CD4-positive, alpha-beta T cell treated with Interleukin-1 beta for 1 hour (primary cell): ENCODE measurements at places on chromosomes 12 and 14.

- DNase-seq: no peak
Observed at GRCh38 chr14:79475887-79476532, 735.3 kb downstream of the DIO2 start.

GRCh38 chr14:35158951-35159653, 36.8 kb downstream of the PRORP start:
- no peak for DNase-seq

DNA sequence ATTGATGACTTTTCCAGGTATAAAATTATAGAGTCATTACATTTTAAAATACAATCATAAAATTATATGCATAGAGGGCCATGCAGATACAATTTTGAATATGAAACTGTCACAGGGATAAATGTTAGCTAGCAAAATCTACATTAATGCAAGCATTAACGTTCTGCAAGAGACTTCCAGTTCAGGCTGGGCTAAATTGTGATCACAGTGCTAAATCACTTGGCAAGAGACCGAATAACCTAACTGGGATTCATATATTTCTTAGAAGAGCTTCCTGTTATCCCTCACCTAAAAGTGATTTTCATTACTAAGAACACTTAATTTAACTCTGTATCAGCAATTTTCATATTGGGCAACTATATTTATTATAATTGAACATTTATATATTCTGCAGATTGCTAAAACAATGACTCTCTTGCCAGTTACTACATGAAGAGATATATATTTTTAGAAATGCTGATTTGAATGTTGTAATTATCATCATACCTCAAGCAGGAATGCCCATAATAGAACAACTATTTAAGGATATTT, 83.2 kb downstream of the MGAT4C start:
- DNase-seq: no peak

DNA sequence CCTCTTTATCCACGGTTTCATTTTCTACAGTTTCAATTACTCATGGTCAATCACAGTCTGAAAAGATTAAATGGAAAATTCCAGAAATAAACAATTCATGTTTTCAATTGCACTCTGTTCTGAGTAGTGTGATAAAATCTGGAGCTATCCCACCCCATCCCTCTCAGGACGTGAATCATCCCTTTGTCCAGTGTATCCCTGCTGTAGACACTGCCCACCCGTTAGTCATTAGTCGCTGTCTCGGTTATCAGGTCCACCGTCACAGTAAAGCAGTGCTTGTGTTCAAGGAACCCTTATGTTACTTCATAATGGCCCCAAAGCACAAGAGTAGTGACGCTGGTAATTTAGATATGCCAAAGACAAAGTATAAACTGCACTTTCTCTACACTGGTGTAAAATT, 141.0 kb upstream of the LMNTD1 start:
- no peak for DNase-seq

DNA sequence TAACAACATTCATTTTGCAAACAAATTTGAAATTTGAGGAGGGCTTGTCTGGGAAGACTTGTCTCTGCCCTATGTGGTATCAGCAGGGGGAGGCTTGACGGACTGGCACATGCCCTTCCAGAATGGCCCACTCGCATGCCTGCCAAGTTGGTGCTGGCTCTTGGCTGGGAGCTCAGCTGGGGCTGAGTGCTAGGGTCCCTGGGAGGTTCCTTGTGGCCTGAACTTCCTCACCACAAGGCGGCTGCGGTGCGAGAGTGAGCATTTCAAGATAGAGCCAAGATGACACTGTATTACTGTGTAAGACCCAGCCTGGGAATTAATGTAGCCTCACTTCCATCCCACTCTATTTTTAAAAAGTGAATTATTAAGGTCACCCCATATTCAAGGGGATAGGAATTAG, 271.6 kb upstream of the PLEKHG7 start:
- peak; percentile 56 for DNase-seq

- DNase-seq: peak; percentile 62
Observed at GRCh38 chr12:52121824-52122539, 42.5 kb downstream of the SMIM41 start.

DNA sequence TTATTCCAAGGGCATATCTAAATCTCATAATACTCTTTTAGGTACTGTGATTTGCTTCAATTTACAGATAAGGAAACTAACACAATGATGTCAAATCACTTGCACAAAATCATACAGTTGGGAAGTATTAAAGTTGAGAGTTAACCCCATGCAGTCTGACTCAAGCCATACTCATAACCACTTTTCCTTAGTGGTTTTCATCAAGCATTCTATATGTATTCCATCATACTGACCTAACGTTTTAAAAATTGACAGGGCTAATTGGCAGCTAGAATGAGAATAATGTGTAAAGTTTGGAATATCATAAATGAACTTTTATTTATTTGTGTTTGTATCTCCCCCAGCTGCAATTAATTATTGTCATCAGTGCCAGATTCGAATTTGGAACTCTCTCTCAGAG, 20.9 kb downstream of the PUS7L start:
- no peak for DNase-seq

DNA sequence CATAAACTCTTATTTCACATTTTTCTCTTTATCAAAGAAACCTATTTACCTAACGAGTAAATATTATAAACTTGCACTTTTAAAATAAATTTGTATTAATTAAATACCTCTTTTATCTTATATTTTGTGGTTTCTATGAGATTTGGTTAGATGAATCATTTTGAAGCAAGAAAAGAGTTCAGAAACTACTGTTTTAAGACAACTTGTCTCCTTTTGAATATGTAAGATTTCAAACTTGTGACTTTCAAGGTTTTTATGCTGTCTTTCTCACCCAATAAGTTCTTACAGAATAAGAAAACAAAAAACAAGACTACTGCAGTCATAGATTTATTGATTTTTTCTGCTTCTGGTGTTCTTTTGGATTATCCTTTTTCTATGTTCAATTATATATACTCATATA, 339.0 kb downstream of the SNAPC1 start:
- no peak for DNase-seq

GRCh38 chr12:2284321-2284813, 231.6 kb downstream of the CACNA1C start:
- DNase-seq: no peak

DNA sequence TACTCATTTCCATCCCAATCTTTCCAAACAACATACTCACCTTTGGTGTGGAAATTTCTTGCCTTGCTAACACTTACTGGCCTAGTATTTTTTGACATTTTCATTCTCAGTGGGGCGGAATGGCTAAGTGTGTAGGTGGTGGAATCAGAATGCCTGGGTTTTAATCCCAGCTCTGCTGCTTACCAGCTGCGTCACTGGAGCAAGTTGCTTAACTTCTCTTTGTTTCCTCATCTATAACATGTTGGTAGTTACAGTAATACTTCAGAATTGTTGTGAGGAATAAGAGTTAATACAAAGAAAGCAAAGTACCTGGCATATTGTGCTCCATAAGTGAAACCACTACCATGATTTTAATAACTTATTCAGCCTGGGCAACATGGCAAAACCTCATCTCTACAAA, 3.0 kb upstream of the FAM177A1 start:
- DNase-seq: no peak

DNA sequence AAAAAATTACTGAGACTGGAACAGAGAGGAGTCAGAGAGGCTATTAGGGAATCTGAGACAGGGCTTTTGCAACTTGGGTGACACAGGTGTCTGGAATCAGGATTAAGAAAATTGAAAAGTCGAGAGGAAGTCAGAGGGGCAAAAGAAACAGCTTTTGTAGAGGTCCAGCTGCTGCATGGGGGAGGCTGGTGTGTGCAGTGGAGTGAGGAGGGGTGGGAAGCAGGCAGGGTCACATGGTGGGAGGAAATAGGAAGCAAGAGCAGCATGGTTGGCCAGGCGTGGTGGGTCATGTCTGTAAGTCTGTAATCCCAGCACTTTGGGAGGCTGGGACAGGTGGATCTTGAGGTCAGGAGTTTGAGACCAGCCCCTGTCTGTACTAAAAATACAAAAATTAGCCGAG, 69.7 kb upstream of the VRK1 start:
- DNase-seq: no peak

DNA sequence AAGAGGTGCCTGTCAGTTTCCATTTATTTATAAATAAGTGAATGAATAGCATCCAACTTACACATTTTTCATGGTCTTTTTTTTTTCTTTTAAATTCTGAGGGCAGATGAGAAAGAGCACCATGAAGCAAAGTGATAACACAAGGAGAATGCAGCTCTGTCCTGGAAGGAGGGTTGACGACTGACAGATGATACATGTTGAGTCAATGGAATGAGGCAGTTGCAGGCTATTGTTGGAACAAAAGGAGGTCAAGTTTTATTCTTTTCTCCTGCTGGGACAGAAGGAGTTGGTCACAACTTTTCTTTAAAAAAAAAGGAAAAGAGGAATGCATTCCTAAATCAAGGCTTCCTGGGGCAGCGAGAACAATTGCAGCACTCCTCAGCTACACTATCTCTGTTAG, 119.9 kb upstream of the PLEKHG7 start:
- no peak for DNase-seq

DNA sequence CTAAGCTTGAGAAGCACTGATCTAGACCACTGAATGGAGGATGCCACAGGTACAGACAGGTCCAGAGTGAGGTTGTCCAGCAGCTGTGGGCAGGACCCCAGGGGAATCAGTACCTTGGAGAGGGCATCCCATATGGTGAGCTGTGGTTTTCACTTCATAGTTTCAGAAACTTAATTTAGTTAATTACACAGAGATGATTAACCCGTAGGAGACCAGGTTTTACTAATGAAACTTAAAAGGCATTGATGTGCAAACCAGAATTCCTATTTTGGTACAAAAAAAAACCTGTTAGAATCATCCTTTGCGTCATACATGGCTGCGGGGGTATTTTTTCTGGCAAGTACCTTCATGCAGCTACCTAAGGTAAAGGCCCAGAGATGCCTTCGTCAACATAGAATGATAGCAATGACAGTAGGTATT, 159.3 kb downstream of the DACT1 start:
- no peak for DNase-seq

DNA sequence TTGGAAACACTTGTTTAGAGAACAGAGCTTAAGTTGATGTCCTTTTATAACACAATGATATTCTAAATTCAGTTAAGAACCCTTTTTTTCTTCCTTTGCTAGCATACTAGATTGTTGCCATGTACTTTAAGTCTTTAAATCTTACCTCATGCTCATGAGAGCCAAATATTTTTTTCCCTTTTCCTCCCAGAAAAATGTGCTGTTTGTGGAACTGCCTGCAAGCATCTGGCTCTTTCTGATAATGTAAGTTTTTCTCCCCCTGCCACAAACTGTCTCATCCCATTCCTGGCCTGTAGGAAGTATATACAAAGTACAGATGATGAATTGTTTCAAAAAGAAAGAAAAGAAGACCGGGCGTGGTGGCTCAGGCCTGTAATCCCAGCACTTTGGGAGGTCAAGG, 5.3 kb downstream of the RNF212B start:
- no peak for DNase-seq
